Stimulated activated CD4-positive, alpha-beta T cell treated with anti-CD3 and anti-CD28 coated beads, Interleukin-4, amount 100 ng/mL, for 1 hour (primary cell): ENCODE measurements at places on chromosomes 12 and 14.

- DNase-seq, result no peak
These were observed 142.7 kb downstream of the RAD51B start for GRCh38 chr14:67962215-67962644.

DNA sequence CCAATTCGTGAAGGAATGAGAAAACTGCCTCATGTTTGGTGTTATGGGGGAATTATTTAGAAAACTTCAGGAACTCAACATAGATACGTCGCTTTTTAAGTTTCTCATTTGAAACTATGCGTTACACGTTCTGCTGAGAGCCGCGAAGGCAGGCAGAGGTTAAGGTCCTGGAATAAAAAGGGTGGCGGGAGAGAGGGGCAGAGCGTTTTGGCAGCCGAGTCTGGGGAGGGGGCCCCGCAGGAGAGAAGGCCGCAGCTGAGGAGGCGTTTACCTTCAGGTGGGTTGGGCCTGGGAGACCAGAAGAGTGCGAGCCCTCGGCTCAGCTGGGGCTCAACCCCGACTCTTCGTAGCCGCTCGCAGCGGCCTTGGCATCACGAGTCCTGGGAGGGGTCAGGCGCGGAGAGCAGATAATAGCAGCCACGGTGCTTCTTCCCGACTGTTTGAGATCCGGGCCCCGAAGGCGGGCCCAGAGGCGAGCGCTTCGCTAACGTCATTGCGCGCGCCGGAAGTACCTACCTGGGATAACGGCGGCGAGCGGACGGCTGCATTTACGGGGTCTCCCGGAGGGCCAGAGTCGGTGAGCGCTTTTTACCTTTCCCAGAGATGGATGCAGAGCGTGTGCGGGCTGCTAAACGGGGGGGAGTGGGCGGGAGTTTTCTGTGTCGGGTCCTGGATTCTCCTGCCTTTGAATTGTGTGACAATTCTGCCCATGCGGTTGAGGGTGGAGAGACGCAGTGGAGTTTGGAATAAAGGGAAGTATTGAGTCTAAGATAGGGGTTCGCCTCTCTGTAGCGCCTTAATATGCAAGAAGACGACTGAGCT is at the start of the genes PPHLN1 and ZCRB1:
Gene PPHLN1 (plus strand): TSS at position 515 of the 822 bp plus-strand sequence. CDS start 9,736 bp downstream, outside the sequence.
Gene ZCRB1 (minus strand): TSS at position 442 of the 822 bp plus-strand sequence. CDS start 1,992 bp downstream, outside the sequence.
- DNase-seq, result peak; percentile 81

- no peak for DNase-seq
These were observed 125.1 kb upstream of the GRIP1 start for GRCh38 chr12:66803930-66804329.

DNA sequence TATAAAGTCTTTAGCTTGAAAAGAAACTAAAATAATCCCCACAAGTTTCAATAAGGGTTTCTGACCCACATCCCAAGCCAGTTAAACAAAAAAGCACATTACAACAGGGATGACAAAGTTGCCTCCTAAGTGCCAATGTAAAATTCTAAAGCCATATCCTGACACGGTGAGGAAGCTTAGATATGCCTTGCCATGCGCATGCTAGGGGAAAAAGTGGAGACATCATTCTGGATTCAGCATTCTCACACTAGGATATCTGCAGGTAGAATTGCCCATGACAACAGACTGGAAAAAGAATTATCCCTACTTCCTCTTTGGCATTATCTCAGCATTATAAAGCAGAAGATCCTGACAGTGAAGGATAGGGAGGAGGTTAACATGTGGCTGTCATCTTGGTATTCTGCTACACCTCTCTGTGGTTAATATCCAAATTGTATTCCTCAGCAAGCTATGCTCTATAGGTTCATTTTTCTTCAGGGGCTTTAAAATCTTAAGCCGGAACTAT is 4.9 kb downstream of the DUSP6 start:
- DNase-seq, result no peak

- DNase-seq, result no peak
These were observed 237.6 kb upstream of the AMIGO2 start for GRCh38 chr12:47317175-47317915.

- no peak for DNase-seq
These were observed 449 bp downstream of the THAP2 start for GRCh38 chr12:71664411-71665089.

GRCh38 chr14:20986811-20987210 is 3.0 kb upstream of the METTL17 start:
- no peak for DNase-seq

GRCh38 chr14:24873551-24873950 is 176.4 kb downstream of the STXBP6 start:
- DNase-seq, result no peak

GRCh38 chr14:45716572-45716971 is 463.6 kb upstream of the MIS18BP1 start:
- no peak for DNase-seq

GRCh38 chr14:93906341-93907329 is 20.5 kb upstream of the FAM181A start:
- DNase-seq, result peak; percentile 56

- no peak for DNase-seq
These were observed 121.7 kb downstream of the CHST11 start for GRCh38 chr12:104578453-104578852.

DNA sequence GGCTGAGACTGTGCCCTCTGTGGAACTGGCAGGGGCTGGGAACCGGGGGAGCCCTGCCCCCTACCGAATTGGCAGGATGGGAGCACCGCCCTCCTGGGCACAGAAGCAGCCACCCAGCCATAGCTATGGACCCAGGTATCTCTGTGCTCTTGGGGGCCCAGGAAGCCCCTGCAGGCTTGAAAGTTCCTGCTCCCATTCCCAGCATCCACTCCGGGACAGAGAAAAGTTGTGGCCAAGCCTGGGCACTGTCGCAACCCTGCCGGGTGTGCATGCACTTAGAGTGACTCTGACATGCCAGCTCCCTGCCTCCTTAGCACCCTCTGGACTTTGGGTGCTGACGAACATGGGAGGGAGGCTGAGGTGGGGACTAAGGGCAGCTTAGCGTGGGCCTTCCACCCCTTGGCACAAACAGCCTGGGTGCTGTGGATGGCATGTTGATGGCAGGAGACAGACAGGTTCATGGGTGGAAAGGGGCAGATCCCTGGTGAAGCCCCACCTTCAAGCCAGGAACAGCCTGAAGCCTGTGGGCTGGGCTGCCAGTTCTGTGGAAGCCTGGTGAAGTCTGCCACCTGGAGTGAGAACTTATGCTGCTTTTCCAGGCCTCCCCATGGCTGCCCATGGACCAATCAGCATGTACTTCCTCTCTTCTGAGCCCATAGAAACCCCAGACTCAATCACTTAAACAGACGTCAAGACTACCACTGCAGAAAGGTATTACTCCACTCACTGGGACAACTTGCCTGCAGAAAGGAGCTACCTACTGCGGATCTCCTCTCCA is 279.0 kb downstream of the ATXN7L3B start:
- DNase-seq, result no peak

GRCh38 chr12:3032770-3033538 is 44.2 kb upstream of the TSPAN9 start:
- no peak for DNase-seq

DNA sequence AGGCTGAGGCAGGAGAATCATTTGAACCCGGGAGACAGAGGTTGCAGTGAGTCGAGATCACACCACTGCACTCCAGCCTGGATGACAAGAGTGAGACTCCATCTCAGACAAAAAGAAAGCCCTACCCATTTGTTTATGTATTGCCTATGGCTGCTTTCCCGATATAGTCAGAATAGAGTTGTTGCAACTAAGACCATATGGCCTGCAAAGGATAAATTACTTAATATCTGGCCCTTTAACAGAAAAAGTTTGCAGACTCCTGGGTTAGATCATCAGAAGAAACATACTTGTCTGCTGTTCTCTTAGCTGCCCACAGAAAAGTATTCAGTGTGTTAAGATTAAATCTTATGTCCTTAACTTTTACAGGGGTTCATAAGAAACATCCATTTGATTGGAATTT is 122.4 kb upstream of the VASH1 start:
- DNase-seq, result no peak
